ENCODE measurements at places on chromosomes 11 and 22. TPM values are rescaled to one million over a fixed set of nuclear protein-coding genes. Genes with fewer than 3 reads are reported as not detected.

DNA sequence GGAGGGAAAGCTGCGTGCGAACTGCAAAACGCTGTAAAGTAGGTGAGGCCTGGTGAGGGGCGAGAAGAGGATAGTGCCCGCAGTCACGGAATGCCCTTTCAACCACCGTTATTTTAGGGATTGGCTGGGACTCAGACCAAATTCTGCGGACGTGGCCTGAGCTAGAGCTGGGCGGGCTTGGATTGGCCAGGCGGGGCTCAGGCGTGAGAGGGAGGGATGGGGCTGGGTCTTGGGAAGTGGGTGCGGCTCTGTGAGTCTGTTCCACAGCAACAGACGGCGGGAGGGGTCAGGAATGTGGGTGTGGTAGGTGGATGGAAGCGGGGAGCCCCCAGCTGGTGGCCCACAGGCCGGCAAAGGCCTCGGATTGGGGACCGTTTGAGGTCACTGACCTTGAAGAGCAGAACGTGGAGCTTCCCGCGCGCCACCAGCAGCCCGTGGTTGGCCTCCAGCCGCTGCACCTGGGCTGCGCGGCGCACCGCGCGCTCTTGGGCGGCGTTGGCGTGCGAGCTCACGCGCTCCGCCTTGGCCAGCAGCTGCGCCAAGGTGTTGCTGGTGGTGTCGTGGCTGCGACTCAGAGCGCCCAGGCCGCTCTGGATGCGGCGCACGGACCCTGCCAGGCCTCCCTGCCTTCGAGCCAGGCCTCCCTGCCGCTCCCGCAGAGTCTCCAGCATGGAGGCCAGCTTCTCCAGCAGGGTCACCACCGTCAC lies 444 bp downstream of the CAVIN3 start:
- DNase-seq, result peak; percentile 82

- DNase-seq, result peak; percentile 10
Observed at GRCh38 chr11:116224154-116224888, 548.5 kb downstream of the BUD13 start.

DNA sequence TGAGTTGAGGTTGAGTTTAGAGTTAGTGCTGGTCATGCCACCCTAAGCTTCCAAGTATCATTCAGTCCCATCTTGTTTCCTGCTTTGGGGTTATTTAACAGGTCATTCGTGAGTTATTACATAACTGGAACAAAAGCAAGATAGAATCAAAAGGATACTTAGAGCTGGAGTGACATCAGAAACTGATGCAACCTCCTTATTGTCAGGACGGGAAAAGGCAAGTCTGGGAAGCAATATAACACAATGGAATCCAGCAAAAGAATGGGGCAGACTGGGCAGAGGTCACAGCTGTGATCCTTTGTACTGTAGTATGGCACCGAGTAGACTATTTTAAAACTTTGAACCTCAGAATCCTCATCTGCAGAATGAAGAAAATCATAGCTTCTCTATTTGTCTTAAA lies 4.4 kb upstream of the PRSS23 start:
- no peak for DNase-seq

CD3G gene
- polyA plus RNA-seq, result not detected

GRCh38 chr11:10326012-10326964 lies 21.4 kb downstream of the ADM start:
- no peak for DNase-seq

DNA sequence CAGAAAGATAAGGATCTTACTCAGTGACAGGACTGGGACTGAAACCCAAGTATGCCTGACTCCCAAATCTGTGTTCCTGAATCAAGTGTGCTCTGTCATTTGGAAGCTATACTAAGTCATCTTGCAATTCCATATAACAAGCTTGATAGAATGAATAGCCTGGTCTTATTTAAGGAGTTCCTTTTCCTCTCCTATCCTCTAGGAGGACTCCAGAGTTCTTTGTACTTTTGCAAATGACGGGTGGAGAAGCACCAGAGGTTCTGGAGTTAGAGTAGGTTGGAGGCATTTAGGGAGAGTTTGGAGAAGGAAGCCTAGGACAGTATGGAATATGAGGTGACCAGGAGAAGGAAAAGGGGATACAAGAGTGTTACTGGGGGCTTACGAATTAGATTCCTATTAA lies 92.9 kb upstream of the RCN1 start:
- no peak for DNase-seq

TCN1 gene
- not detected for polyA plus RNA-seq

- DNase-seq, result no peak
Observed at GRCh38 chr22:39234472-39234787, 10.4 kb downstream of the PDGFB start.

MS4A12 gene
- not detected for polyA plus RNA-seq

DNA sequence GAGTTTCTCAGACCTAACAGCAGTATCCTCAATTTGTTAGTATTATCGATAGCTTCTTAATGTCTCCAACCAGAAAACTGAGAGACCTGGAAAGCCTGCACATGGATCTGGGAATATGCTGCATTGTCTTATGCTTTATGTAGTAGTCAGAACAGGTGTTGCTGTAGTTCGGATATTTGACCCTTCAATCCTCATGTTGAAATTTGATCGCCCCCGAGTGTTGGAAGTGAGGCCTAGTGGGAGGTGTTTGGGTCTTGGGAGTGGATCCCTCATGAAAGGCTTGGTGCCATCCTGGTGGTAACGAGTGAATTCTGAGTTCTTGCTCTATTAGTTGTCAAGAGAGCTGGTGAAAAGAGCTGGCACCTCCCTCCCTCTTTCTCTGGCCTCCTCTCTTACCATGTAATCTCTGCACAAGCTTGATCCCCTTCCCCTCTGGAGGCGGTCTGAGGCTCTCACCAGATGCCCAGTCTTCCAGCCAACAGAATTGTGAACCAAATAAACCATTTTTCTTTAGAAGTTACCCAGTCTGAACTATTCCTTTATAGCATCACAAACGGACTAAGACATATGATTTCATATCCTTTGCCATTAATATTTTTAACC lies 227.1 kb downstream of the DDX10 start:
- no peak for DNase-seq

GRCh38 chr11:10629411-10630002 lies 61.0 kb upstream of the LYVE1 start:
- DNase-seq, result no peak

- DNase-seq, result no peak
Observed at GRCh38 chr11:64764040-64764611, 4.4 kb upstream of the PYGM start.

DNA sequence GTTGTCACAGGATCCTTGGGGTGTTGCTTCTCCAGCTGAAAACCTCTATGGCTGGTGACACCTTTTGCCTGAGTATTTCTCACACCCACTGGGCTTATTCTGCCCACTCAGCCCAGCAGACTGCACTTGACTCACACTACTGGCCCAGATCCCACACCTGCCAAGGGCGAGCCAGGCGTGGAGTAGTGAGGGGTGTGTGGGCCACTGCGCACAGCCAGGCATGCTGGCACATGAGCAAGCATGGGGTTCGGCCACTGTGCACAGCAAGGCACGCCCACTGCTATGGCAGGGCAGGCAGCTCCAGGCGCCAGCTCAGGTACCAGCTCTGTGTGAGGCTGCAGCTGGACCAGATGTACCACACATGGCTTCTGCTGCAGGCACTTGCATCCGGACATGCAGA lies 116.5 kb upstream of the MTNR1B start:
- DNase-seq, result no peak

GRCh38 chr11:12801976-12802375 lies 127.8 kb downstream of the TEAD1 start:
- no peak for DNase-seq

- no peak for DNase-seq
Observed at GRCh38 chr11:20162824-20163782, 2.8 kb upstream of the DBX1 start.

- no peak for DNase-seq
Observed at GRCh38 chr11:110776081-110776480, 63.8 kb upstream of the ARHGAP20 start.

Data from AG04450 (cell line).